NCI-H187 treated with DMSO at 0.1 percent for 48 hours (cell line): ENCODE measurements at places on chromosomes 3 and 15.

DNA sequence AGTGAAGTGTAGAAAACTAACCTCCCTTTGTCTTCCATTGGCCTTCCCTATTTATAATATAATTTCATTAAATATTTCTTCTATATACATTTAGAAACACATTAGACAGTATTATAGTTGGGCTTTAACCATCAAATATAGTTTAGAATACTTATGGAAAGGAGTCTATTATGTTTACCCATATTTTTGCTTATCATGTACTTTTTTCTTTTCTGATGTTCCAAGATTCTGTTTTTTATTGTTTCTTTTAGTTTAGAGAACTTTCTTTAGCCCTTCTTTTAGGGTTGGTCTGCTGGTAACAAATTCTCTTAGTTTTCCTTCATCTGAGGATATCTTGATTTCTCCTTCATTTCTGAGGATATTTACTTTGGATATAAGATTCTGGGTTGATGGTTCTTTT is 23.7 kb downstream of the SH3GL3 start:
- DNase-seq = no peak

GRCh38 chr15:79897701-79898113 is 893 bp upstream of the MTHFS start:
- DNase-seq = no peak

DNA sequence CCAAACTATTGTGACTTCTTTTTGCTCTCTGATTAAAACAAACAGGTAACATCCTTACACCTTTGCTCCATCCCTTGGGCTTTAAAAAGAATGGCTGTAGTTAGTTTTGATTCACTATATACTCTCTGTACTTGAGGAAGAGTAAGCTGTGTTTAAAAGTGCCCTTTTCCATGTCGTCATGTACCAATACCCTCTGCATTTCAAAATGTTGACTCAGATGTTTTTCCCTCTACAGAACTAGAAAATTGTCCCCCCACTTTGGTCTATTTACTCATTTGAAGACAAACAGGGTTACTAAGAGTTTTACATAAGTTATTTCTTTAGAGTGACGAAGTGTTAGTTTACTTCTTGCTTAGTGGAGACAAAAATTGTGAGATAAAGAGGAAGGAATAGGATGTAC is 62.7 kb downstream of the TASOR start:
- DNase-seq = no peak

- no peak for DNase-seq
Observed at GRCh38 chr3:193240436-193240849, 579 bp upstream of the PLAAT1 start.

GRCh38 chr3:119340446-119340845 is 46.3 kb downstream of the ARHGAP31 start:
- DNase-seq = no peak

DNA sequence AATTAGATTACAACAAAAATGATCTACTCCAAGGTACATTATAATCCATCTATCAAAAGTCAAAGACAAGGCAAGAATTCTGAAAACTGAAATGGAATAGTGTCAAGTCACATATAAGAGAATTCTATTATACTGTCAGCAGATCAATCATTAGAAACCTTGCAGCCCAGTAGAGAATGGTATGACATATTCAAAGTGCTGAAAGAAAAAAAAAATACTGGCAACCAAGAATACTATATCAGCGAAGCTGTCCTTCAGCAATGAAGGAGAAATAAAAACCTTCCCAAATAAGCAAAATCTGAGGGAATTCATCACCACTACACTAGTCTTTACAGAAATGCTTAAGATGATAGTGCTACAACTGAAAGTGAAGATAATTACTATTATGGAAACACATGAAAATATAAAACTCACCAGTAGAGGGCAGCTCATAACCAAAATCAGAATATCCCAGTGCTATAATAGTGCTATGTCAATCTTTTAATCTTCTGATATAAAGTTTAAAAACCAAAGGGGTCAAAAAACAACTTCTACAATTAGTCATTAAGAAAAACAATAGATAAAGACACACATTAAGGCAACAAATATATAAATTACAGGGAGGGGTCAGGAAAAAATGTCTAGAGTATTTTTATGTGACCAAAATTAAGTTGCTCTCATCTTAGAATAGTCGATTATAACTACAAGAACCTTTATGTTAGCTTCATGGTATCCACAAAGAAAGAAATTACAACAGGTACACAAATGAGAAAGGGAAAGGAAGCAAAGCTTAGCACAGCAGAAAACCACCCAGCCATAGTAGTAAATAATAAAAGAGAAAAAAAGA is 190.7 kb upstream of the CNTN6 start:
- no peak for DNase-seq

DNA sequence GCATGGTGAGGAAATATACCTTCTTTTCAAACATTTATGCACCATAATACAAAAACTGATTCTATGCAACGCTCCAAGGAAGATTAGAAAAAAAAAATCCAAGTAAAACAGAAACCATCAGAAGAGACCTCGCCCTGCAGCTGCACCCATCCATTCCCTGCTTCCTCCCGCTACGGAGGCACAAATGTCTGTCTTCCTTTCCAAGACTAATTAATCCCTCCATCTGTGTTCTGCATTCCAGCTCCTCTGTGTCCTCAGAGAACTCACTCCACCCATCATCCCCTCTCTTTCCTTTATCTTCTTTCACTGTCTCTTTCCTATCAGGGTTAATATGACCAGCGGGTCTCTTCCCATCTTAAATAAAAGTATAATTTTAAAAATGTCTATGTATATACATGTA is 196.1 kb downstream of the ADAMTSL3 start:
- no peak for DNase-seq

GRCh38 chr3:45064512-45065372 is 38.6 kb downstream of the CLEC3B start:
- no peak for DNase-seq

- DNase-seq = no peak
Observed at GRCh38 chr3:149535333-149535685, 60.8 kb downstream of the TM4SF4 start.

DNA sequence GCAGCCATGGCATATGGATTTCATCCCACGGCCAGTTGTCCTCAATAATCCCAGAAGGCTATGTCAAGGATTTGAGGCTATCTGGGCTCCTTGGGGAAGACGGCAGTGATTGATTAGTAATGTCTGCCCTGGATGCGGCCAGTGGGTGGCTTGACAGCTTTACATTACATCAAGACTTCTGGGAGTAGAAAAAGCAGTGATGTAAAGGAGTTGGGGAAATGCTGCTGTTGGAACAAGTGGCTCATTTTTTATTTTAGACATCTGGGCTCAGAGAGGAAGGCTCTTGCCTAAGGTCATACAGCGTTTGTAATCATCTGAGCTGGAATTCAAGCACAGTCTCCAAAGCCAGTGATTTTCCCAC is 94.1 kb downstream of the FLNB start:
- no peak for DNase-seq

DNA sequence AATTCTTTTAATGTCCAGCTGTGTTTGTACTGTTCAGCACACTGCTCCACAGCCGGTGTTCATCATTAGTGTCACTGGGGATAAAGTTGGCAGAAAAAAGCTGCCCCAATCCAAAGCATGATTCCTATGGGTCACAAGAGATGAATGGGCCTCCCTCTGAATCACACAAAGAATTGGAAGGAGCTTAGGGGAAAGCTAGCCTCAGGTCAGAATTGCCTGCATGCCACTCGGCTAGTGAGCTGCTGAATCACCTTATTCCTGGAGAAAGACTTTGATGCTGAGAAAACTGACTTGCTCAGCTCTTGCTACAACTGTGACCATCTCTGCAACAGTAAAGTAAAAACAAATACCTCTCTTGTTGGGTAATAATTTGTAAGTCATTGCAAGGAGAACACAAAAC is 3.5 kb downstream of the CCK start:
- DNase-seq = no peak
